ENCODE measurements at places on chromosomes 7 and 10. TPM values are rescaled to one million over a fixed set of nuclear protein-coding genes. Genes with fewer than 3 reads are reported as not detected.
A peak's percentile ranks its signal among the peaks of the same experiment; 100 is the strongest.

Gene PRTFDC1
- total RNA-seq: 7.6 TPM

Gene FLNC
- total RNA-seq: 31.9 TPM

Gene KLLN
- 0.25 TPM for total RNA-seq

- H3K27me3 ChIP-seq: no peaks in the 10 kb centered on the region
- DNase-seq: no peak
- peak overlapping the region; percentile 48 for H3K27ac ChIP-seq
- no peaks in the 10 kb centered on the region for H3K36me3 ChIP-seq
Observed at GRCh38 chr10:74598891-74599566, 227.4 kb upstream of the KAT6B start.

- H3K4me3 ChIP-seq: no peak overlapping the region
- DNase-seq: no peak
- no peak overlapping the region for H3K27ac ChIP-seq
- H3K36me3 ChIP-seq: no peaks in the 10 kb centered on the region
- no peaks in the 10 kb centered on the region for H3K27me3 ChIP-seq
Observed at GRCh38 chr10:129525401-129525801, 58.4 kb downstream of the MGMT start.

All from vagina (tissue), 2 donors.